ENCODE measurements at places on chromosomes 12 and 14. TPM values are rescaled to one million over a fixed set of nuclear protein-coding genes. Genes with fewer than 3 reads are reported as not detected.

The TCP11L2 gene
- 37.7 TPM for total RNA-seq

DNA sequence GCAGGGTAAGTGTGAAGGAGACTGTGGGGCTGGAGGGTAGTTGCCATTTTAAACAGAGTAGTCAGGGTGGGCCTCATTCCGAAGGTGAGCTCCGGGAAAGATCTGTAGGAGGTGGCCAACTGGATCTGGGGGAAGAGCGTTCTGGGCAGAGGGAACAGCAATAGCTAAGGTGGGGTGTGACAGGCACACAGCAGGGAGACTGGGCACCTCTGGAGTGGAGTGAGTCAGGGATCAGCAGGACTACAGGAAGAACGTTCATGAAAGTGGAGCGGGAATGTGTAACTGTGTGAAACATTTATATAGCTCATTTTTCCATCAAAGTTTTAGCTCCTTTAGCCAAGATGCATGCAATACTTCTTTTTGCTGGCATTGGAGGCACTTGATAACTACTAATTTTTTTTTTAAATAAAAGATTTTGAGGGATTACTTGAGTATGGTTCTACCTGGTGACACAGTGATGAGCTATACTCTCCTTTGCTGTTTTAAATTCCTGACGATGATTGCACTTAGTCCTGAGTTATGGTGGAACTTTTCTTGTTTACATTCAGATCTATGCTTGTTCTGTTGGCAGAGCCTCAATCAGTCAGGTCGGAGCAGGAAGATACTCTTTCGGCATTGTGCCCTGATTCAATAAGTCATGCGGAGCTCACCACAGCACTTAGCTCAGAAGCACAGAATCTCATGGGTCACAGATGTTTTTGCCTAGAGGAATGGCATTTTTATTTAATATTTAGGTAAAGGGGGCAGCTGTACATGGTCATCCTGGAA is 106.4 kb downstream of the WIF1 start:
- no peak for DNase-seq

The AQP2 gene
- total RNA-seq, result not detected

DNA sequence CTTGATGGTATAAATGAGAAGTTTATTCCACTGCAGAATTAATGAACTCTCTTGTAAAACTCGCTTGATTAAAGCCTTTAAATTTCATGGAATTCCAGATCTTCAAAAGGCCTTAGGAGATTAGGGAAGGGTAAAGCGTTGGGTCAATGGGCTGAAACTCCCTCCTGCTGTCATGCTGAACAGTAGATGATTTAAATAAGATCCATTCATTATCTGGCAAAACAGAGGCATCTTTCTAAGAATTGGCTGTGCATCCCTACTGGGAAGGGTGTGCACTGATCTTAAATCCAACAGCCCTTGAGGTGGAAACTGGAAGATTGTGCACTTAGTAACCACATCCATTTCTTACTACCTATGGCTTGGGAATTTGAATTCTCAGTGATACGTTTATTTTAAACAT is 56.0 kb downstream of the PLCZ1 start:
- no peak for DNase-seq

DNA sequence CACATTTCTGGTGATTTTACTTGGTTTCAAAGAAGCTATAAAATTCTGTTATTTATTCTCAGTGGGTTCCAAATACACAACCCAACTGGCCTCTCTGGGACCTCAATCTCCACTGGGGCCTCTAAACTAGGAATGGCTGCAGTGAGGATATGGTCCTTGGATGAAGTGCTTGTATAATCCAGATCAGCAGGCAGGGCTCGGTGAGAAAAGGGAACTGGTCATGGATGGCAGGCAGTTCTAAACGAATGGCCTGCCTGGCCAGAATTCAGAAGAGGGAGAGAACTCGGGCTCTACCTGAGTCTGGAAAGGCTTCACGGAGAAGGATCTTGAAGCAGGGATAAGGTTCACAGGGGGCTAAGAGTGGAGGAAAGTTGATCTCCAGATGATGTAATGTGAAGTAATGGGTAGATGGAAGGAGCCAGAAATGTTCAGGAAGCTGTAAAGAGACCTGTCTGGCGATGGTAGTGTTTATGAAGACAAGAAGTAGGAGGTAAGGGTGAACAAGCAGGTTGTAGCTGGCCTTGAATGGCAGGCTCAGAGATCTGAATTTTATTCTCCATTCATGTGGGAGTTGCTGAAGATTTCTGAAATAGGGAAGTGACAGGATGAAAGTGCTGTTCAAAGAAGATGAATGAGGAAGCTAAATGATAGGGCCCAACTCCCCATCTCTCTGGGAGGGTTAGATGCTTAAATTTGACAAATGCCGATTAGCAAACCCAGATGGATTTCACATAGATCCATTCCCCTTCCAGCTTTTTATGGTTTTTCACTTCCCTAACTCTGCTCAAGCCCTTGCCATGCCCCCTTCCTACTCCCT is 31.5 kb upstream of the ANO6 start:
- DNase-seq, result no peak

Data from upper lobe of right lung (tissue), 1 donor.